ENCODE measurements at places on chromosomes 12 and 14.

GRCh38 chr12:96770219-96771102, 136.6 kb upstream of the NEDD1 start:
- DNase-seq, result no peak

GRCh38 chr14:56635041-56635440, 55.4 kb downstream of the TMEM260 start:
- DNase-seq, result no peak

DNA sequence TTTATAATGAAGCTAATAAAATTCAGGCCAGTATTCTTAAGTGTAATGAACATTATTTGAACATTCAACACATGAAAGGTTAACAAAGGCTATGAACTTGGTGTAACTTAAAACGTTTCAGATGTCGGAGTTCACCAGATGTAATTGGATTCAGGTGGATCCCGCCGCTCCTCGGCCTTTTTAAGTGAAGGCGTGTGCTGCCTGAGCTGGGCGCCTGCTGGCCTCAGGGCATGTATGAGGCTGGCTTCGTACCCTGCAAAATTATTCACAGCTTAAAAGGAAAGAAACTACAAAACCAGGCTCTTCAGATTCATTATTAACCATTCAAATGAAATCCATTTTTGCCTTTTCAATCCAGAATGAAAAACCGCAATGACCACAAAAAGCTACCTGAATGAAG, 69.9 kb downstream of the WIF1 start:
- DNase-seq, result no peak

- no peak for DNase-seq
Measured at GRCh38 chr12:38771871-38772270, 133.5 kb downstream of the CPNE8 start.

DNA sequence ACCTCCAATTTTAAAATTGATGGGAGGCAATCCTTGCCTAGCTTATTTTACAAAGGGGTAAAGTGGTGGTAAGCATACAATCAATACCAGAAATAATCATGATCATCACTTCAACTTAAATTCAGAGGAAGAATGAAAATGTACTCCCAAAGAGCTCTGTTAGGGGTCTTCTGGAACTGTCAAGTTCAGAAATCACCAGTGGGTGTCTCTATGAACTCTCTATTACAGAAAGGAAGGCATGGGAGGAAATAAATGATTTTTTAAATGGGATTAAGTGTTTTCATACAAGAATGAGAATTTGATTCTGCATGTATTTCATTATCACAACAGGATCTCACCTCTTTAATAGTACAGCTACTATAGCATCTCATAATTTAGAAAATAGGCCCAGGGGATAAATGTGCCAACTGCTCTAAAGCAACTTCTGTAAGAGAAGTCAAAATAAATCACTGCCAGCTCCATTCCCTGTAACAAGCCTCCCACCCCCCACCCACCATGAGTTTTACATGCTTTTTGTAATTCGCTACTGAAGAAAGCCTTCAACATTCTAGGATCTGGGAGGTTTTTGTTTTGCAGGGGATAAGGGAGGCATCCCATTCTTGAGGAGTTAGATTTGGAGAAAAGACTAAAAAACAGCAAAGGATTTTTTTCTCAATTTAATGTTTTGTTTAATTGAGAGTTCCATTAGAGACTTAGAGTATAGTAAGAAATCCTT, 9.7 kb downstream of the DCP1B start:
- DNase-seq, result no peak

GRCh38 chr12:89840162-89840922, 131.7 kb upstream of the ATP2B1 start:
- no peak for DNase-seq

DNA sequence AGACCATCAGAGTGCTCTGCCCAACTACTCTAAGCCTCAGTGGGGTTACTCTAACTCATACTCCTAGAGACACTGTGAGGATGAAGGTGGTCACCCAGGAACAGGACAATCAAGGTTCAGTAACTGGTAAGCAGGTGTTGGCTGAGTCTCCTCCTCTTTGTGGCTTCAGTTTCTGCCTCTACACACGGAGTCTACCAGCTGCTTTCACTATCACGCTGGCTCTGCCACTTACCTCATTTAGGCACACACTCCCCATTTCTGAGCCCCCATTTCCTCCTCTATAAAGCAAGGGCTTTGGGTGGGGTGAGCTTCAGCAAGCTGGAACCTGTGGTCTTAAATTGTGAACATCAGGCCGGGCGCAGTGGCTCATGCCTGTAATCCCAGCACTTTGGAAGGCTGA, 7.3 kb upstream of the TCHP start:
- no peak for DNase-seq

- DNase-seq, result no peak
Measured at GRCh38 chr14:98470663-98471062, 801.3 kb downstream of the BCL11B start.

- DNase-seq, result no peak
Measured at GRCh38 chr12:107395817-107396216, 289.8 kb upstream of the PWP1 start.

DNA sequence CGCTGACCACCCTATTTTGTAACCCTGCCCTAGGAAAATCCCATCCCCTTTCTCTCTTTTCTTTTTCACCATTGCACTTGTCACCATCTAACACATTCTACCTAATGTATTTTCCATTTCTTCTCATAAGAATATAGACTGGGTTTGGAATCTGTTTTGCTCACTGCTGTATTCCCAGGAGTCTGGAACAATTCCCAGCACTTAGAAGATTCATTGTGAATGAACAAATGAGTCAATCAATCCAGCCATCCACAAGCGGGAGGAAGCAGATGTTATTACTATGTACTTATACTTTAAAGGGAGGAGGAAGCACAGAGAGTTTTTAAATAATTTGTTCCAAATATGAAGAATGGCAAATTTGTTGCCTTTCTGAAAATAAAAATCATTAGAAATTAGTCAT, 142.1 kb downstream of the KIF21A start:
- no peak for DNase-seq

GRCh38 chr12:15854916-15855315, 27.3 kb upstream of the STRAP start:
- no peak for DNase-seq

GRCh38 chr14:24958271-24958670, 91.7 kb downstream of the STXBP6 start:
- no peak for DNase-seq

GRCh38 chr12:89707703-89708564, 704 bp downstream of the ATP2B1 start:
- no peak for DNase-seq

DNA sequence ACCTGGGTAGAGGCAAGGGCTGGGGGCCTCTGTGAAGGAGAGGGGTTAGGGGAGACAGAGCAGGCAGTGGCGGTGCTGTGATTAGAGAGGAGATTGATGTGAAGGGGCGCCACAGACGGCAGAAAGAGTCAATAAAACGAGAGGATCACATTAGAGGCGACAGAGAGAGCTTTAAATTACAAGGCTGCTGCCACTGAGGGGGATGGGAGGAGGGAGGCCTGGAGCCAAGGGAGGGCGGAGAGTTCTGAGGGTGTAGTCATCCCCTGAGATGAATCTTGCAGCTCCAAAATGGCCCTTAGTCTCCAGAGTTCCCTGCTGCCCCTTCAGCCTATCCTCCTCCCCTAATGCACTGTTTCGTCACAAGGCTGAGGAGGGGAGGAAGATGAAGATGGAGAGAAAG, 12.8 kb downstream of the ZFHX2 start:
- no peak for DNase-seq

DNA sequence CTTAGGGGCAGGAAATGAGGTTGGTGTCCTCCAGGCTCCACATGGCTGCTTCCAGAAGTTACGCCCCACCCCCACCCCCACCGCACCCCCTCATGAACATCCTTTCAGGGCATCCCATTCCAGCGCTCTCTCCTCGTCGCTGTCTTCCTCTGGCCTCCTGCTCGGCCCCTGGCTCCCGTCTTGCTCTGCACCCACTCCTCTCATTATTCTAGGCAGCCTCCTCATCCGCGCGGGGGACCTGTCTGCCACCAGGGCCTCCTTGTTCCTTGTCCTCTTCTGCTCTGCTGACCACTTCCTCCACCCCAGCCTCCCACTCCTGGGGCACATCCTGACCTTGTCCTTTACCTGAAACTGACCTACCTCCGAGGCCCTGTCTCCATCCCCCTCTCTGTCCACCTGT, 29.8 kb upstream of the PLEKHG6 start:
- DNase-seq, result no peak

DNA sequence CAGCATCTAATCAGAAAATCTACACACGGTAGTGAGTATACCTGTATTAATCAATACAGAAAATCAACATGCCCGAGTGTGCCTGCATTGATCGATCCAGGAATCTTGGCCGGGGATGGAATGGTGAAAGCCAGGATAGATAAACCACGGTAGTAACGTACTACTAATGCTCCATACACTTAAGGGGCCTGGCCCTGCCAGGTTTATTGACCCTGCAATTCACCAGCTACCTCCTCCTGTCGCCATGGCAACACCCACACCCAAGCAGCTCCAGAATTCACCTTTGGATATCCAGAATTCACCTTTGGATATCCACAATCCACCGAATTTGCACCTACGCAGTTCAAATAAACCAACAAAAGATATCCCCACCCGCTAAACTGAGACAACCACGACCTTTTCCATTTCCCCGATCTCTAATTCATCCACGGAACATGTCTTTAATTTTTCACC, 14.8 kb upstream of the CALM1 start:
- no peak for DNase-seq

DNA sequence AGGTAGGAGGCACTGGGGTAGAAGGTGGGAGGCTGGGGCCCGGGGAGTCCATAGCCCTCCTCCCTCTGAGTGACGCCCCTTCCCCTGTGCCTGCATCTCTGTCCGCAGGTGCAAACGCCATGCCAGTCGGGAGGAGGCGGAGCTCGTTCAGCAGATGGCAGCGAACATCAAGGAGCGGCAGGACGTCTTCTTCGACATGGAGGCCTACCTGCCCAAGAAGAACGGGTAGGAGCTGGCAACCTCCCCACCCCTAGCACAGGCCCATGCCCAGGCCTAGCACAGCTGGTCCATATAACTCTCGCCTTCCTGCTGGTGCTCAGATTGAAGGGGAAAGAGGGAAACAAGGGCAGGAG, 35.6 kb downstream of the TMEM120B start:
- no peak for DNase-seq

GRCh38 chr14:68877993-68878575, 85.2 kb upstream of the ZFP36L1 start:
- no peak for DNase-seq

DNA sequence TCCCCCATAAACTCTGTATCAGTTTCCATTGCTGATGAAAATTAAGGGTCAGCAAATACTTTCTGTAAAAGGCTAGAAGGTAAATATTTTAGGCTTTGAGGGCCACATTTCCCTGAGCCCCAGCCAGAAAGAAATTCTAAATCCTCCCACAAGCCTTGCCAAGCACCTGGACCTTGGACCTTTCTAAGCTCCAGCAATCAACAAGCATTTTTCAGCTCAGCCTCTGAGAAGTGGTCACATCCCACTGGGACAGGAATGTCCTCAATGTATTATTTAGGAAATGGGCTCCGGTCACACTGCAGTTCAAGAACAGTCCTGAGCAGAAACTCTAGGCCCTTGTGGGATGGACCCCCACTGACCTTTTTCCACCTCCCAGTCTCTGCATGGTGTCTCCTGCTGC, 55.9 kb downstream of the WSCD2 start:
- no peak for DNase-seq

DNA sequence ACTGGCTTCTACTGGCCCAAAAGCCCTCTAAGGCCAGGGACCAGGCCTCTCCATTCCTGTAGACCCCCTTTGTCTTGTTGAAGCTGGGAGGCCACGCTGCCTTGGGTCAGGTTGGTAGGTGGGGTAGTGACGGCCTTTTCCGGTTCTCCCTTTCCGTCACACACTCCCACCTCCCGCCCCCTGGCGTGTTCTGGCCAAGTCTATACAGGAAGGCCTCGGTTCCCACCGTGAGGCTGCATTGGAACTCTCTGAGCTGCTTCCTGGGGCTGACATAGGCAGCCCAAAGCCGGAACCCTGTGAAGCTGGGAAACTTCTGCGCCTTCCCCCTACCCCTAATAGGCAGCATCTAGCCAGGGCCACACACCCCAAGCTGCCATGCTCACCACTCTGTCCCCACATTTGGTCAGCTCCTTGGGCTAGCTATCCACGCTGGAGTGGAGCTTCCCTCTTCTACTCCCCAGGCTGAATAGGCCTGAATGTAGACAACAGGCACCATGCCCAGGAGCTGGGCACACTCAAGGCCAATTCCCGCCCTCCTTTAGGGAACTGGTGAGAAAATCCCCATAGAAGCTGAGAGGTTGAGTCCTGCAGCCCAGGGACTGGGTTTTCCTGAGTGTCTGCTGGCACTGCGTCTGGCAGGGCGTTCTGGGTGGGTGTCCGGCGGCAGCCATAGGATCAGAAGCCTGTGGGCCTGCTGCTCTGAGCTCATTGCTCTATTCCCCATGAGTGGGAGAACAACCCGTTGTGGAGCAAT, 35.7 kb downstream of the RIN3 start:
- DNase-seq, result no peak

GRCh38 chr12:42070036-42070435, 74.6 kb downstream of the GXYLT1 start:
- no peak for DNase-seq

GRCh38 chr14:96744262-96744661, 52.9 kb upstream of the VRK1 start:
- DNase-seq, result no peak

- DNase-seq, result no peak
Measured at GRCh38 chr12:49366096-49366651, 1.1 kb upstream of the SPATS2 start.

DNA sequence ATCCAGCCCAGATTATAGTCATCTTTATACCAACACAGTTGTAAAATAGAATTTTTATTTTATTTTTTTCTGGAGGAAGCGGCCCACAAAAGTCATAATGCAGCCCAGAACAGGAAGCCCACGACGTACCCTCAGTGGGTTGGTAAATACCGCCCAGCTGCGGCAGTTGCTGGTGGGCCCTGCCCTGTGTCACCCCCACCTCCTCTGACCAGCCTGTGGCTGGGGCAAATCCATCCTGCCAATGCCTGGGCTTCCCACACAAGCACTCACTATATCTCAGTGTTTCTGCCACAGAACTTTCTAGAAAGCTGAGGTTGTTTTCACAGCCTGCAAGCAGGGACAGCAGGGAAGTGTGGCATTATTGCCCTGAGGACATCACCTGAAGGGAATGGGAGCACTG, 171.4 kb upstream of the GSC start:
- no peak for DNase-seq

GRCh38 chr12:56434828-56435227, 14.4 kb downstream of the TIMELESS start:
- no peak for DNase-seq

DNA sequence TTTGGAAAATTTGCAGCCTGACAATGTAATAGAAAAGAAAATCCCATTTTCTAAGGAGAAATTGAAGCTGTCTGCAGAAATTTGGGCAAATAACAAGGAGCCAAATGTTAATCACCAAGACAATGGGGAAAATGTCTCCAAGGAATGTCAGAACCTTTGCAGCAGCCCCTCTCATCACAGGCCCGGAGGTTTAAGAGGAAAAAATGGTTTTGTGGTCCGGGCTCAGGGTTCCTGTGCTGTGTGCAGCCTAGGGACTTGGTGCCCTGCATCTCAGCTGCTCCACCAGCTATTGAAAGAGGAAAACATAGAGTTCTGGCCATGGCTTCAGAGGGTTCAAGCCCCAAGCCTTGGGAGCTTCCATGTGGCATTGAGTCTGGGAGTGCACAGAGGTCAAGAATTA, 298.9 kb downstream of the ATXN7L3B start:
- DNase-seq, result no peak

GRCh38 chr14:25050269-25051150, 563 bp upstream of the STXBP6 start:
- no peak for DNase-seq
